ENCODE measurements at places on chromosomes 6 and 20. TPM values are rescaled to one million over a fixed set of nuclear protein-coding genes. Genes with fewer than 3 reads are reported as not detected.

Gene CST4
- not detected for total RNA-seq

Gene MACROD2
- total RNA-seq: 0.64 TPM

Gene BTNL2
- total RNA-seq: not detected

Gene SULF2
- total RNA-seq: 20.7 TPM

Gene ENPP5
- not detected for total RNA-seq

Gene TMEM63B
- 16.0 TPM for total RNA-seq

Gene C20orf144
- total RNA-seq: 0.13 TPM

Gene RBM12
- 79.2 TPM for total RNA-seq

Gene HLA-DOB
- total RNA-seq: 0.13 TPM

Gene RGS17
- 3.5 TPM for total RNA-seq

Gene HBS1L
- 43.2 TPM for total RNA-seq

Gene CHRNA4
- 0.15 TPM for total RNA-seq

Gene BCLAF1
- total RNA-seq: 73.2 TPM

All from A549 treated with RU486 at 1 μM for 4 hours (cell line).